Upper lobe of left lung (tissue), 6 donors: ENCODE measurements at places on chromosomes 1 and 21.

DNA sequence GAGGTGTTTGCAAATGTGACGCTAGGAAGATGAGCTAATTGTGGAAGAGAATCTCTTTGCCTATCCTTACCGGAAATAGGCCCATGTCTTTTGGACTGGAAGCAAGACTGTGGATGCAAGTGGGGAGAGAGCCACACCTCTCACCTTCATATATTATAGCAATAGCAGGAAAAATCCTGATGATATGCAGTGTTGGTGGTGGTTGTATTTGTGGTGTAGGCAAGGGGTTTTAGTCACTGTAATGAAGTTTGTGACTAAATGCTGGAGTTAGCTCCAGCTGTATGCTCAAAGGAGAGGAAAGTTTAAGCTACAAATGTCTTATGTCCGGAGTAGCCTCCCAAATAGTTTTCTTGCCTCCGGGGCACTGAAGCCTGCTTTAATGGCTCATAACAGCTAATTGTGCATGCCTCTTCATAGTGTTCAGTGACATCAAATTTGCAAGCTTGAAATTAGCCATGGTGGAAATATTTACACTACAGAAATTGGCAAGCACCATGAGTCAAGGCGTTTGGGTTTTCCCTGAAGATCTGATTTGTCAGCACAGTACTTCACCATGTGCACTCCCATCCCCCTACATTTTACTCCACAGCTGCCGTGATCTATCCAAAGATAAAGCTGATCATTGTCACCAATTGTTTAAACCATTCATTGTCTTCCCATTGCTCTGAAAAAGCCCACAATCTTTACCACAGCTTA lies 102.6 kb upstream of the ZNF644 start:
- no peak for DNase-seq

DNA sequence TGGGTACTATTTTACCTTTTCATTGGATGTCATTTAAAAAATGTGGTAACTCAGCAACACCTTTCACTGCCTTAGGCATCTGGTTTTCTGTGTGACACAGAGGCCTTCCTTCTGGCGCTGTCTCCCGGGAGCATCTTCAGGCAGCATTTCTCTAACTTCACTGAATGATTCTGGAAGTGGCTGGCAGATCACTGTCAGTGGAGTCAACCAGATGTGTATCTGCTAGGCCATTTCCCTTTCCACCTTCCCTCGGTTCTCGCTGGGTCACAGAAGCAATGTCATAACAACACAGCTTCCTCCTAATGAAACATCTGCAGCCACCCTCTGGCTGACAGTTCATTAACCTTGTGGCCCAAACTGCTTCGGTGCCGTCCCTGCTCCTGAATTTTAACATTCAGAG lies 137.8 kb downstream of the KIF26B start:
- no peak for DNase-seq

- no peak for DNase-seq
Measured at GRCh38 chr1:219120624-219121544, 52.8 kb upstream of the LYPLAL1 start.

DNA sequence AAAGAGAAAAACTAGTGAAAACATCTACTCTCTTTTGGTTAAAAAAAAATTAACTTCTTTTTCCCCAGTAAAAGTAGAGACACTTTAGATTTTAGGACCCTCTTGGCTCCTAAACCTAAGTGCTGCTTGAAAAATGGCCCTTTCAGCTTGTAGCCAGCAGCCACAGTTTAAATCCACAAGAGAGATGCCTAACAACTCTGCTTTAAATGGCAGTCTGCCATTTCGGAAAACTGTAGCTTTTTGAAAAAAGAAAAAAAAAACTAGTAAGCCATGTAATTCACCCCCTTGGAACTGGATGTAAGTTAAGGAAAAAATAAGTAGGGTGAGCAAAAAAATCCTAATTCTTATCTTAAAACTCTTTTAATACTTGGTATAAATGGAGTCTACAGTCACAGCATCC lies 56.0 kb downstream of the LHX9 start:
- DNase-seq = no peak

- DNase-seq = no peak
Measured at GRCh38 chr1:55310505-55310971, 95.4 kb upstream of the USP24 start.

- no peak for DNase-seq
Measured at GRCh38 chr1:4395676-4396075, 258.7 kb upstream of the AJAP1 start.

GRCh38 chr1:17488995-17489767 lies 49.7 kb upstream of the RCC2 start:
- DNase-seq = no peak

DNA sequence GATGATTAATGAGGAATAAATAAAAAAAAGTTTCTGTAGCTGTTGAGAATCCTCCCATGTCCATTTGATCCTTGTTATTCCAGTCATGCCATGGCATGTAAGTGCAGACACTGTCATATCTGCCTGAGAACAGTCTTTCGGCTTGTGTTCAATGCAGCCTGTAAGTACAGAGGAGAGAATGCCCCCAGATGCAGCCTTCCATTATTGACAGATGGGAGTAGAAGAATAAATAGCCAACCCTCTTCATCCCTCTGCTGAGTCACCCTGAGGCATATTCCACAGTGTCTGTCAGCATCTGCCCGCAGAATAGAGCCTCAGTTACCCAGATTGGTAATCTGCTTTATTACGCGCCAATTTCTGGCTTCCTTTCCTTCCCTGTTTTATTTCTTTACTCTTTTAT lies 139.4 kb downstream of the LRRC7 start:
- DNase-seq = no peak
